ENCODE measurements at places on chromosomes 4 and X.

DNA sequence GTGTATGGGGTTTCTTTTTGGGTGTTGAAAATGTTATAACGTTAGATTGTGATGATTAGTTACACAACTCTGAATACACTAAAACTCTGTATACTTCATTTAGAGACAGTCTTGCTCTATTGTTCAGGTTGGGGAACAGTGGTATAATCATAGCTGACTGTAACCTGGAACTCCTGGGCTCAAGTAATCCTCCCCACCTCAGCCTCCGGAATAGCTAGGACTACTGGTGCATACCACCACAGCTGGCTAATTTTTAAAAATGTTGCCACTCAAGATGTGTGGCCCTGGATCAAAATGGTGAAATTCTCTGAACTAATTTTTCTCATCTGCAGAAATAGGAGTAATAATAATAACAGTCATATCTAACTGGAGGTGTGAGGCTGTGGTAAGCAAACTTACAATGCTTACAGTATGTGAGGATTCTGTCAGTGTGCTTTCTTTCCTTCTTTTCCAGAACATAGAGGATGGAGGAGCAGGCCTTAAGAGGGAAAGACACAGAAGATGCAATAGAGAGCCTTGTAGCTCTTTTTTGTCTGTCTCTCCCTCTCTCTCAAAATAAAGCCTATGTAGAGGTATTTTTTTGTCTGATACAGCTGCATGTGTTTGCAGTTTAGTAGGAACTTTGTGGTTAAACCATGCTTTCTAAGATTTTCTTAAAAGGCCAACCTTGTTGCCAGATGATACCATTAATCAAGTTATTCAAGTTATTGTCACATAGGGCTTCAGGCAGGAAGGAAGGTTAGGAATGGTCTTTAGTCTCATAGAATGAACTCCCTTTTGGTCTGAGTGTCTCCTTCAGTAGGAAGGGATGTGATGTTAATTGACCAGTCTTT, 7.5 kb downstream of the ADD1 start:
- DNase-seq: no peak

DNA sequence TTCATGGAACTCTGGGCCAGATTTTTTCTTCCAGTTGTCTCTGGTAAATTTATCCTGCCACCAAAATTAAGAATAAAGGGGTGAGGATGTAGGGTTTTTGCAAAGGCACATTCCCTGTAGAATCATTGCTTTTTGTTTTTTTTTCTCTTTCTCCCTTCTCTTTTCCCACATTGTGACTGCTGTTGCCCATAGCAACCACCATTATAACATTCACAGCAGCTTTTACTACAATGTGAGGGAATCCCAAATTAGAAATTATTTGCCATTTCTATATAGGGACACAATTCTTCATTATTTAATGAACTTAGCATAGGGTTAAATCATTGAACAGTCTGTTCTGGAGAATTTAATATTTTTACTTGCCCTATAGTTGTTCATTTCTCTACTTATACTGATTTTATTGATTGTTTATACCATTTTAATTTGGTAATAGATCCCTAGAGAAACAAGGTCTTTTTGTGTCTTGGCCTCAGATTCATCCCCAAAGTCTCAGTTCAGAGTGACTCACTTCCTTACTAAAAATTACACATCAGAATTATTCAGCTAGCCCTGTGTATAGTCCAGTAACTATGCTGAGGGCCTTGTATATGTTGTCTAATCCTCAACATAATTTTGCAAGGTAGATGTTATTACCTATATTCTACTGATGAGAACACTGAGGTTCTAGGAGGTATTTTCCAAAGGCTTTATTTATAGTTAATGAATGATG, 80.8 kb upstream of the ANK2 start:
- DNase-seq: no peak

- DNase-seq: no peak
Observed at GRCh38 chrX:2542826-2543521, 42.2 kb upstream of the DHRSX start.

- no peak for DNase-seq
Observed at GRCh38 chr4:136000246-136000645, 1532.0 kb downstream of the PCDH18 start.

DNA sequence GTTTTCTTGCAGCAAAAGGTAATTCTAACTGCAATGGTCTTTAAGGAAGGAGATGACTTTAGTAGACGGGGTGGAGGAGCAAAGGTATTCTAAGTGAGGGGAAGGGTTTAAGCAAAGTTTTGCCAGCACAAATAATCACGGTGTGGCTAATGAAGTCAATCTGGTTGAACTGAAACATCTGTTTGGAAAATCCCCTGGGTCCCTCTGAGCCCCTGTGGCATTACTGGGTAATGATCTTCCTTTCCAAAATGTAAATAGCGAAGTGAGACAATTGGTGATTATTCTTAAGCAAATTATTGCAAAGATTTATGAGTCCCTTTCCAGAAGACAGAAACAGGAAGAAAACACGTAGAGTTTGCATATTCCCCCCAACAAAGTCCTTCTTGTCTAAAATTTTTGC, 47.2 kb downstream of the FGFBP1 start:
- no peak for DNase-seq

GRCh38 chrX:79182071-79182470, 37.6 kb downstream of the GPR174 start:
- no peak for DNase-seq

- DNase-seq: no peak
Observed at GRCh38 chr4:156690572-156690971, 281.0 kb downstream of the PDGFC start.

DNA sequence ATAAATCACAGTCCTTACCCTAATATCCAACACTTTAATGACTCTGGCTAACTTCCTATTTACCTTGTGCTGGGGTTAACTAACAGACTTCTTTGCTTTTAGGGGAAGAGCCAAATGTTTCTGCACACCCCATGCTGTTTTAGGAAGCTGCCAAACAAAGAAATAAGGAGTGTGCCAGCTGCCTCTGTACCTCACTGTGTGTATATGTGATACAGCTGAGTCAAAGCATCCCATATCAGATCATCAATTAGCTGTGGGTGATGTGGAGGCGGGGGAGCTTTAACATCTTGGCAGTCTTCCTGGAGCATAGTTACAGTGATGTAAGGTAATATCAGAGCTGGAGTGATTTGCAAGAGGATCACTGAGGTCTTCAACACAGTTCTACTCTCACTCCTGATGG, 95.4 kb downstream of the COL25A1 start:
- no peak for DNase-seq

DNA sequence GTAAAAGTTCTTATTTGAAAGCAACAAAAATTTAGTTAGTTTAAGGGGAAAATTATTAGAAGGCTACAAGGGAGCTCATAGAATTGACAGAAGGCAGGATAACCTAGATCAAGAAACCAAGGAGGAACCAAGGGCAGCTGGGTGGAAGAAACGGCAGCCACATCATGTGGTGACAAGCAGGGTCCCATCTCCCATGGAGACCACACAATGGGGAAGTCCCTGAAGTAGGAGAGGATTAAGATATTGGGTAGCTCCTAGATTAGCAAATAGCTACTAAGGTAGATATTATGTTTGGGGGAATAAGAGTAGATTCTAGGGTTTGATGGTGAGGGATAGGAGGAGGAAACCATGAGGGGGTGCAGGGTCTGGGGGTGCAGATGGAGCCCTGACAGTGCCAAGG, 48.0 kb upstream of the TMEM154 start:
- DNase-seq: no peak

- no peak for DNase-seq
Observed at GRCh38 chrX:39705290-39705689, 392.5 kb downstream of the BCOR start.

DNA sequence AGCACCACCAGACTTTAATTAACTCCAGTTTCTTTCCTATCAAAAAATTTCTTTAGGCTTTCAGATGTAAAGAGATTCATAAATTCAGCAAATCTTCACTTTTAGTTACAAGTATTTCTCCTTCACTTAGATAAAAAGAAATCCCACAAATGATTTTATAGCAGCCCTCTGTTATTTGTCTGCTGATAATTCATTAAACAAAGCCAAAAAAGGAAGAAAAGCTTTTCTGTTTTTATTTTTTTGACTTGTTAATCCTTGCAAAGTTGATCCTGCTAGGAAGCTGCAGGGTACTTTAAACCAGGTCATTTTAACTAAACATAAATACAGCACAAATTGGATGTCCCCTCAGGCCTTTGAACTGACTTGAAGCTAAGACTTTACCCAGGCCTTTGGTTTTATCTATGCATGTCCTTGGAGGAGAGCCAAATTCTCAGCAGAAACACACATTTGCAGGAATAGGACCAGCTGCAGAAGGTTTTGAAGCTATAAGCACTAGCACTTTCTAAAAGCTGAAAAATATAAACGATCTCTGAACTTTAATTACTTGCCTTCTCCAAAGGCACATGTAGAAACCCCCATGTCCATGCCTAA, 57.5 kb downstream of the PCDH18 start:
- no peak for DNase-seq

DNA sequence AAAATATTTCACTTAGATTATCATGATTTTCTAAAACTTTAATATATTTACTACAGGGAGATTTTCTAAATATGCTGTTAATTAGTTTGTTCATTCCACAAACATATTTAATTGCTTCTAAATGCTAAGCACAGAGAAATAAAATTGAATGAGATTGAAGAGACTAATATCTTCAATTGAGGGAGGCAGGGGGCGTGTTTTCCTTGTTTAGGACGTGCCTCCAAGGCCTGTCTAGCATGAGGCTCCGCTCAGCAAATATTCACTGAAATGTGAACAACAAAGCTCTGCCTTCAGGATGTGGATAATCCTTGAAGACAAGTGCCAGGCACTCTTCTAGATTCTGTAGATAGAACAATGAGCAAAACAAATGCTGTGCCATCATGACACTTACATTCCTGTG, 98.1 kb downstream of the TSPAN5 start:
- DNase-seq: no peak

- no peak for DNase-seq
Observed at GRCh38 chr4:113815826-113816225, 54.3 kb upstream of the CAMK2D start.

DNA sequence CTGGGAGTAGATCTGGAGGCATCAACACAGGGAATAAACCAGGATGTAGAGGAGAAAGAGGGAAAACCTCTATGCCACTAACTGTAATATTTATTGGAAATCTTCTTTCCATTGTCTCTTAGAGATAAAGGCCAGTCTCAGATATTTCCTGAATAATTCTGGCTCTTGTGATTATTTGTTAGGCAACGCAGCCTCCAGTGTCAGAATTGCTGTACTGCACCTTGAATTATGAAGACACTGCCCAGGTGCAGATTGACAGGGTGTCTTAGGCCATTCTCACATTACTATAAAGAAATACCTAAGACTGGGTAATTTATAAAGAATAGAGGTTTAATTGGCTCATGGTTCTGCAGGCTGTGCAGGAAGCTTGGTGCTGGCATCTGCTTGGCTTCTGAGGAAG, 100.7 kb upstream of the ZDHHC15 start:
- no peak for DNase-seq

GRCh38 chrX:6371353-6371752, 142.7 kb upstream of the NLGN4X start:
- no peak for DNase-seq

GRCh38 chr4:167767281-167767680, 325.1 kb upstream of the ANXA10 start:
- no peak for DNase-seq

- DNase-seq: no peak
Observed at GRCh38 chr4:7973545-7973981, 33.9 kb upstream of the AFAP1 start.

DNA sequence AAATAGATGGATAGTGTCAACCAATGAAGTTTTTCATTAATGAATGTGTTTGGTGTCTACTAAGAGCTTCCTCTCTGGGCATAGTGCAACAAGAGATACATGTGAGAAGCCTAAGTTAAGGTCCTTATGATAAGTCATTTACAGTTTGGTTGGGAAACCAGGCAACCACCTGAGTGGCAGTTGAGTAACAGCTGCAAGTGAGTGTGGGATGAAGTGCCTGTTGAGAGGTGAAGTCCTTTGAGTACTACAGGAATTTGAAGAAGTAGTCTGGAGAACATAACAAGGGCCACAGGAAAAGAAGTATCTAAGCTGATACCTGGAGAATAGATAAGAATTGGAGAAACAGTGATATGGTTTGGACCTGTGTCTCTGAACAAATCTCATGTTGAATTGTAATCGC, 48.5 kb upstream of the FRMPD4 start:
- no peak for DNase-seq

DNA sequence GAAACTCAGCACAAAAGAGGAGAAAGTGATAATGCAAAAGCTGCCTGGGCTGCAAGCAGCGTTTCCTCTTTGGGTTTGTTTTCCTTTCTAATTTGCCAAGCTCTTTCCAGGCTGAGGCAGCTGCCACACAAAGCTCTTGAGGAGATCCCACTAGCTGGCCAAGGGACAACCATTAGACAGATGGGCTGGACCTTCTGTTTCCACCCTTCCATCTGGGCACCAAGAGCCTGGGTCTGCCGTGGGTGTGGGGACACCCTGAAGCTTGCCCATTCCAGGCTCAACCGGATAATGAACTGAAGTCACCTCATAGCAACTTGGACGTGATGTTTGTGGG, 194.6 kb upstream of the C1QTNF7 start:
- DNase-seq: no peak
